ENCODE measurements at places on chromosomes 5 and 9.

- DNase-seq = no peak
Observed at GRCh38 chr5:50575740-50576139, 90.7 kb upstream of the PARP8 start.

DNA sequence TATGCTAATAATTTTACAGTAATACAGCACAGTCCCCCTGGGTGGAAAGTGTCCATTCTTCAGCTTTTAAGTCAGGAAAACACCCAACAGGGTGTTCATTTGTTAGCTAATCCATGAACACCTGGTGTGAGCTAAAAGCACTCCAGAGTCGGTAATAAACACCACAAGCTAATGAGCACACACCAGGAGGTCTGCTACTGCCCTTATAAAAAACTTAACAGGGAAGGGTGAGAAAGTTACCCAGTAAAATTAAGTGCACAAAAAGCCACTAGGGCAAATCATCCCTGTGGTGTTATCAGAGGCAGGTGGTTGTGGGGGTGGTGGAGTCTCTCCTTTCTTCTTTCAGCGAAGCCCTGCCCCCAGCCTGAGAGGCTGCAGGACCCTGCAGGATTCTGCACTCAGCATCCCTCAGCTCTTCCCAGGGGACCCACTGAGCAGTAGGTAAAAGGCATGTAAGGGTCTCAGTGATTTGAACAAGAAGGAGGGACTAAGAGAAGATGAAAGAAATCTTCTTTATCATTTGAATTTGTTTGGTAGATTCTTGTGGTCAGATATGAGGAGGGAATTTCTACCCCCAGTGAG lies 14.4 kb downstream of the GDNF start:
- no peak for DNase-seq

GRCh38 chr5:82416512-82416911 lies 138.4 kb upstream of the RPS23 start:
- DNase-seq = no peak

DNA sequence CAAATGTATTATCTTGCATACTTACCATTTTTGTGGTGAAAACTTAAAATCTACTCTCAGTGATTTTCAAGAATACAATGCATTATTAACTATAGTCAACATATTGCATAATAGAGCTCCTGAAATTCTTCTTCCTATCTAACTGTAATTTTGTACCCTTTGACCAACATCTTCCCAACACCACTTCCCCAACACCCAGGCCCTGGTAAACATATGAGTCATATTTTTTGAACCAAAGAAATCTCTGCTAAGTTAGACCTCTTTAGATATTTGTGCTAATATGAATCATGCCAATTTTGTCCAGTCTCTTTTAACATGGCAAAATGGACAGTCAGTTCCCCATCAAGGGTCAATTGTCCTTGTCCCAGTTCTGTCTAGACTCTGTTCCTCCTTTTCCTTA lies 18.5 kb upstream of the RGS7BP start:
- DNase-seq = no peak

DNA sequence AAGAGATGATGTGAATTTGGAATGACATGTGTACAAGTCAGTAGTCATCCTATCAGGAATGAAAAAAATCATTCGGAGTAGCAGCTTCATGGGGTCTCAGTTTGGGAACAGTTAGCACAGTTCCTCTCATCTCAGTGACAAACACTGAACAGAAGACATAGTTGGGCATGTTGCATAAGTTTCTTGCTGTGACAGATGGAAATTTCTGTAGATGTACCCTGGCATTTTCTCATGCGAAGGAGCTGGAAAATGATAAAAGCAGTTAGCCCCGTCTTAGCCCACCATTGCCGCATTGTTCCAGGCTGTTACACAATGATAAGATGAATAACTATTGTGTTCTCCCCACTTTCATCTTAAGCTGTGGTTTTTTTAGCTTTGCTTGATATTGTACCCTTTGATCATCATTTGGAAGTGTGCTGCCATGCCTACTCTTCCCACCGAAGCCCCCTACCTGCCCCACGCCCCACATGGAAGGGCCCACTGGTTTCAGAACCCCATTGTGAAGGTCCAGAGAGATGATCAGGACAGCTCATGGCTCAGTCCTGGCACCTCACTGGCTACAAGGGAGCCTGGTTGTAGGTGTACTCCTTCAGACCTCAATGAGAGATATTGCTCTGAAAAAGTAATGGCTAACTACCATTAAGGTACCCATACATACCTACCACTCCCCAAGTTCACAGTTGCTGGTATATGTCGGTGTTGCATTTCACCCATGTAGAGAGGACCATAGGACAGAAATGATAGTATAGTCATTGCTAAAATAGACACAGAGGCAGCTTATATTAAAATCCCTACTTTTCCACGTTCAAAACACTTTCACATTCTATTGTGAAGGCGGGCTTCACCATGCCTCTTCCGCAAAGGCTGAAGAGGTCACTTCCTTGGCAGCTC lies 38.8 kb downstream of the SFXN1 start:
- peak; percentile 75 for DNase-seq

- DNase-seq = peak; percentile 61
Observed at GRCh38 chr9:36855448-36856315, 178.4 kb downstream of the PAX5 start.

- no peak for DNase-seq
Observed at GRCh38 chr5:152499814-152500535, 94.9 kb upstream of the NMUR2 start.

GRCh38 chr5:14451871-14452270 lies 129.7 kb upstream of the OTULINL start:
- no peak for DNase-seq

DNA sequence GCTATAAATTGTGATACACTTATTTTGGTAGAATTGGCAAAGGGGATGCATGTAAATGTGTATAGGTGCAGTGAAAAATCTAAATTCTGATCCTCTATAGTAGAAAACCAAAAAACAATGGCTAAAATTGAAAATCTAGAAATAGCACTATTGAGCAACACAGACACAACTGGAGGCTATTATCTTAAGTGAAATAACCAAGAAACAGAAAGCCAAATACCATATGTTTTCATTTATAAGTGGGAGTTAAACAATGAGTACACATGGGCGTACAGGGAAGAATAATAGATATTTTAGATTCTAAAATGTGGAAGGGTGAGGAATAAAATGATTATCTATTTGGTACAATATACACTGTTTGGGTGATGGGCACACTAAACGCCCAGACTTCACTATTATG lies 183.2 kb upstream of the TUSC1 start:
- no peak for DNase-seq

DNA sequence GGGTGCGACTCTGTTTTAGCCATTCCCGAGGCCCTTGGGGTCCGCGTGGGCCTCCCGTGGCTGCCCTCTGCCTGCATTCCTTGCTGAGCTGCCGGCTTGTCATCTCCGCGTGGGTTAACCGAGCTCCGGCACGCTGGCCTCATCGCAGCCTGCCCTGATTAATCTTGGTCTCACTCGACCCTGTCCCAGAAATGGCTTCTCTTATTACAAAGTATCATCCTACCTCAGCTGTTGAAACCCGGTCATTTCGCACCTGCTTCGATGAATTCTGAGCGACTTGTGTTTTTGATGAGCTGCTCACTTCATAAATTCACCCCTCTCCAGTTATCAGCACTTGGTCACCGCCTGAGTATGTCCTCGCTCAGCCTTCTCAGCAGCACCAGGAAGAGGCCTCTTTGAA lies 123.5 kb upstream of the EGFLAM start:
- no peak for DNase-seq

- DNase-seq = no peak
Observed at GRCh38 chr9:88272986-88273385, 115.3 kb upstream of the SPIN1 start.

DNA sequence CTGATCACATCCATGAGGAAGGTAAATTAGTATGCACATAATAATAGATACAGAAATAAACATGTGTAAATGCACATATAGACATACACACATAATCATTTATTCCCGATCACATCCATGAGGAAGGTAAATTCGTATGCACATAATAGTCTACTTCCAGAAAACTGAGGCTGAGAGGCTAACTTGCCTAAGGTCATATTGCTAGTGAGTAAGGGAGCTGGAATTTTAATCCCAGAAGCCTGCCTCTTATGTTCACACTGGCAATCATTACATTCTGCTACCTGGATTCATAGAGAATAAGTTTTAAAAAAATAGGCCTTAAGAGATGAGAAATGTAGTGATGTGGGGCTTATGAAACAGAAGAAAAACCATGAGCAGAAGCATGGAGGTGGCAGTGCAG lies 716.3 kb downstream of the BRINP1 start:
- no peak for DNase-seq

DNA sequence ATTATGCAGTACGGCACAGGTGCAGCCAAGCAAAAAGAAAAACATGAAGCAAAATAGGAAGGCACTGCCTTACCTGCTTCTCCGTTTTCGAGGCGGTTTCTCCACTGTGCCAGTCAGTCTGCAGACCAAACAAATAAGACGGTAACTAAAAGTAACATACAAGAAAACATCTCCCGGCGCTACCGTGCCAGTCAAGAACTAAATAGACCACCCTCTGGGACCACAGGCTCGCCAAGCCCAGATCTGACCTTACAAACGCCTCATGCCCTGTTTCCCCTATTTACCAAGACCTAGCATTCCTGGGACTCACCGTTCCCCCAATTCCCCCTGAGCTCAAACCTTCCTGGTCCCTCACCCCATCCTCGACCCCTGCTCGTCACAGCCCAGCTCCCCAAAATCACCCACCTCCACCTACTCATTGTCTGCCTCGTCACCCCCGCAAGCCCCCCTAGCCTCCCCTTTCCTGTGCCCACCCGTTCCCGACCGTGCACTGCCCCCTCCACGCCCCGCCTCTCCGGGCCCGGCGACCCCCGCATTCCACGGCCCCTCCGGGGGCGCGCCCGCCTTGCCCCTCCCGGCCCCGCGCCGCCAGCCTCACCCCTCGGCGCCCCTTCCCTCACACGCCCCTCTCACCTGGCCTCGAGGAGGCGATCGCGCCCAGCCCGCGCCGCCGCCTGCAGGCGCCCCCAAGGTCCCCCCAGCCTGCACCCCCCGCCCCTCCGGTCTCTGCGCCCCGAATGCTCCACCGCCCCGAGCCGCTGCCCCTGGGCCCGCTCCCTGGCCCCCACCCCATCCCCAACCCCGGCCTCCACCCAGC lies 560 bp downstream of the SCAI start:
- peak; percentile 59 for DNase-seq

DNA sequence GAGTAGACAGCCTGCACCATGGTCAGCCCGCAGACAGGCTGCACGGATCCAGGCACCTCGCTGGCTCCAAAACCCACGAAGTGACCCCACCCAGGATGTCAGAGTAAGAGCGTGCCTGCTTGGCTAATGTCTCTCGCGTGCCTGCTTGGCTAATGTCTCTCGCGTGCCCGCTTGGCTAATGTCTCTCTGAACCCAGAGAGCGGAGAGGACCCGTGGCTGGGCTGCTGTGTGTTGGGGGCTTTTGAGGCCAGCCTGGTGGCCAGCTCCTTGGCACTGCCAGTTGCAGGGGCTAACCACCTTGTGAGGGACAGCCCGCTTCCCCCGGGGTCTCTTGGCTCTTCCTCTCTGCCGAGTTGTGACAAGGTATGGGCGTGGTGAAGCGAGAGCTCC lies 8.9 kb upstream of the RXRA start:
- DNase-seq = no peak

DNA sequence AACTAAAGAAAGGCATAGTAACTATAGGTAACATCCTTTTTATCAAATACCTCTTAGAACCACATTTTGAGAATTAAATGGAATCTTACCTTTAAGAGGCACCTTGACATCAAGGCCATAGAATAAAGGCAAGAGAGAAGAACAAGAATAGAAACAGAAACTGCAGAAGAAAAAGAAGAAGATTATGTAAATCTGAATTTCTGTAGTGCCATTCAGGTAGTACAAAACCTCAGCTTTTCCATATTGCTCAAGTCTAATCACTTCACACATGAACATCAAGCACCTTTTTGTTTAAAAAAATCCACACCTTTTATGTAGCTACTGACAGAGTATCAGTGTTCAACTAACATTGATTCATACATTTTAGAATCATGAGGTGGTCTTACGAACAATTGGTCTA lies 91.8 kb upstream of the DPYSL3 start:
- DNase-seq = no peak

GRCh38 chr5:92644266-92644886 lies 936.6 kb downstream of the NR2F1-AS1 start:
- no peak for DNase-seq

DNA sequence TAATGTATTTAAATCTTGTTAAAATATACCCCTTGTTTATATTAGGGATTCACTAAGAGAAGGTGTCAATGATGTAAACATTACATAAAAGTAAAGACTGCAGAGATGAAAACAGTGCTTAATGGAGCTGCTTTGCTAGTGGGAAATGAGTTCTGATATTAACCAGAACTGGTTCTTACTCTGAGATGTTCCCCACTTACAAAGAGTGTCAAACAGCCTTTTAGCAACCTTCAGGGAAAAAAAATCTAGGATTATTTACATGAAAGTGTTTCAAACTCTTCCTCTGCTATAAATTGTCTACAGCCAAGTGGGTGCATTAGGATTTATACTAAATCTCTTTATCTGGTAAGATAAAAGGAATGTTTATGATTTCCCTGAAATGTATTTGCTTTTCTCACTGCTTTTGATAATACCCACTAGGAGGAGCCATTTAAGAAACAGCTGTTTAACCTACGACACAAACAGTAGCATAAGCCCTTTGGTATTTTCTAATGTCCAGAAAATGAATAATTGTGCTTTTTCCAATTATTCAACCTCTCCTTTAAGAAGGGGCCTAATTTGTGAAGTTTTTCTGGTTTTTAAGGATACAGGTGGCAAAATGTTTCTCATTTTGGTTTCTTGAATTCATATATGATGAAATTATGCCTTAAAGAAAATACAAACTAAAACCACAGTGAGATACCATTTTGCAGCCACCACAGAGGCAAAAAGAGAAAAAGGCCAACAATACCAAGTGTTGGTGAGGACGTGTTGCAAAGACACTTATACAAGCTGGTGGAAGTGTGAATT lies 186.3 kb downstream of the TLE4 start:
- no peak for DNase-seq

DNA sequence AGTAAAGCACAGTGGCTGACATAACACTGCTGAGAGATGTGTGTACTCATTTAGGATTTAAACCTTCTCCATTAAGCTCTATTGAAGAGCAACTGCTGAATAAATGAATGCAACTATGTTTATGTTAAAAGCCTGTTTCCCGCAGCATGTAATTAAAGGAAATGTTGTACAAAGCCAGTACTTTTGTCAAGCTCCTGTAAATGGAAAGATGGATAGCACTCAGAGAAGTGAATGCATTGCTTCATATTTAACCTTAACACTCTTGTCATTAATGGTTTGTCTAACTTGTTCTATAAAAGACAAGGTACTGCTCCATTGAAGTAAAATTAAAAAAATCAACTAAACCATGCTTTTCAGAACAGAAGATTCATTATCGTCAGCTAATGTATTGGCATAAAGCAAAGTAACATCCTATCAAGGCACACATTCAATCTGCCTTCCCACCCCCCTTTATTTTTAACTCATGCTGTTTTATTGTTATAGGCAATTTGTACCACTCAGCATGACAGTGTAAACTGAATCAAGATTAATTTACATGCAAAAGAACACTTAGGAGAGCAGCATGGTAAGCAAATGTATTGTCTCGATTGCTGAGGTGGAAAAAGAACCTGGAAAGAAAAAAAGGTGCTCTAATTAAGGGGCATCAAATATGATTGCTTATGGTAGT lies 240.9 kb upstream of the TBCA start:
- no peak for DNase-seq

GRCh38 chr9:9341203-9341602 lies 1271.6 kb downstream of the PTPRD start:
- no peak for DNase-seq
